ENCODE measurements at places on chromosomes 1 and 21.

DNA sequence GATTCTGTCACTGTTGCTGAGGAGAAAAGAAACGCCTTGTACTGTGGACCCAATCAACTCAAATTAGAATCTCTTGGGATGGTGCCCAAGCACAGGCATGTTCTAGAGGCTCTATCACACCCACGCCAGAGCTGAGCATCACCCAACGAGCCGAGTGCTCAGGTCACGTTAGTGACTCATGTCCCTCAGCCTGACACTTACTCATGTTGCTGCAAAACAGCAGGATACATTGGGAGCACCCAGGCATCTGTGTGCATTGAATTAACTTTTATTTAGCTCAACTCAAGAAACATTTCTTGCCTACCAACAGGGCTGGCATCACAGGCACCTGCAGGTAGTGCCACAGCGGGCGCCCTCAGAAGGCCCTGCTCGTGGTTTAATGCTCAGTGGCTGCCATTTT is 149.8 kb downstream of the ETS2 start:
- DNase-seq = peak; percentile 81

DNA sequence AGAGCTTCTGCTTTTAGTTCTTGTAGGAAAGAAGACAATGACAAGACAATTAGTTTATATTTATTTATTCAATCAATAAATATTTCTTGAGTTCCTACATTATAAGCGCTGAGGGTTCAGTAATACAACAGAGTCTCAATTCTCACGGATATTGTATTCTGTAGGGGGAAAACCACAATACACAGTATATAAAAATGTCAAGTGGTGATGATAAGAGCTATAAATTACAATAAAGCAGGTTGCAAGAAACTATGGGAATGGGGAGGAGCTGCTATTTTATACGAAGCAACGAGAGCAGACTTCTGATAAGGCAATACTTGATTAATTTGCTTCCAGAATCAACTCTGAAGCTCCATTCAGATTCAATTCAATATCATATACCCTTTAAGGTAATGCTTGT is 10.6 kb upstream of the XCL1 start:
- DNase-seq = no peak

DNA sequence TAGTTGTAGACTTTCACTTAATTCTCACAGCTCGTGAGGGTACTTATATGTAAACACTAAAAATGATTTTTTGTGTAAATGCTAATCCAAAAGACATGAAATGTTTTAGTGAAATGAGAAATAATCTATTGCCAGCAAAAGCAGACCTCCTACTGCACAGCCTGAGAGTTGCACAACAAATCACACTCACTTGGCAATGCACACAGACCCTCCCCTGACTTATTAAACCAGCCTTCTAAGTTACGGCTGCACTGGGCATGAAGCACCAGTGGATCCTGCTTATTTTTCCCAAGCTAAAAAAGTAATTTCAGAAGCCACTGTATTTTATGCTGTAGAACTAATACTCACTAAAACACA is 10.3 kb downstream of the ERRFI1 start:
- DNase-seq = peak; percentile 27

DNA sequence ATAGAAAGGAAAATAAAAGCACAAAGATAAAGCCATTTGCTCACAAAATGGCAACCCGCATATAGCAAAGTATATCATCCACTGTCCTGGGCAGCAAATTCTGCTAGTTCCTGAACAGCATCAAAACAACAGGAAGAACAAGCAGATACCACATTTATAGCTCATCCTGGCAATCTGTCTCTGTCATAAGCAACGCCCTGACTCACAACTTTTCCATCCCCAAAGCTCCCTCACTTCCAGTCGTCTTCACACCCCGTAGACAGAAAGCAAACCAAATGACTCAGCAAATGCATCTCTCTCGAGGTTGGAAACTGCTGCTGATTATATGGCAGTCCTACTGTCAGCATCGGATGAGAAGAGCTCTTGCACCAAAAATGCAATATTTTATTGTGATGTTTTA is 65.8 kb downstream of the AK5 start:
- peak; percentile 96 for DNase-seq

GRCh38 chr1:56436912-56437417 is 142.4 kb downstream of the PLPP3 start:
- DNase-seq = peak; percentile 35

Measured in fibroblast of skin of right biceps (primary cell).